ENCODE measurements at places on chromosomes 1 and 21. TPM values are rescaled to one million over a fixed set of nuclear protein-coding genes. Genes with fewer than 3 reads are reported as not detected.
A peak's percentile ranks its signal among the peaks of the same experiment; 100 is the strongest.

HFM1 gene
- total RNA-seq, result 2.8 TPM

GRCh38 chr1:70003211-70003908 is 202.0 kb downstream of the LRRC40 start:
- no peaks in the 10 kb centered on the region for H3K36me3 ChIP-seq
- no peak overlapping the region for H3K27ac ChIP-seq
- no peak for DNase-seq
- no peak overlapping the region for H3K4me3 ChIP-seq

DNA sequence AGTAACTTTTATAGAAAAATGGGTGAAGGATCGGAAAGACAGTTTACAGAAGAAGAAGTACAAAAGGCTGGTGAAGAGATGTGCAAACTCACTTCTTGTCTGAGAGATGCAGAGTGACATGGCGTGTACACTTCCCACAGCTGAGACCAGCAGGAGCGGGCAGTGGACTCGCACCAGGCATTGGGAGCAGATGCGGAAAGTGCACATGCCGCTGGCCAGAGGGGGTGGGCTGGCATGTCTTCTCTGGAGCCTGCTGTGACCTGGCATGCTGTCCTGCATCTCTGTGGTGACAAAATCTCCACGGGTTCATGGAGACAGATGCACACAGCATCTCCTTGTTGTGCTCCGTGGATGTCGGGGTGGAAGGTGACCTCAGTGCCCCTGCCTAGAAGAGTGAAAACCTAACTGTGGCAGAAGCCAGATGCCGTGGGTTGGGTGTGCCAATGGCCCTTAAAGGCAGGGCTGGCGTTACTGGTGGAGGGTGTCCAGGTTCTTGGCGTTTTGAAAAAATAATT is 128.6 kb upstream of the COL6A1 start:
- H3K4me1 ChIP-seq, result no peaks in the 10 kb centered on the region
- H3K4me3 ChIP-seq, result no peak overlapping the region
- H3K27ac ChIP-seq, result no peak overlapping the region
- H3K36me3 ChIP-seq, result no peaks in the 10 kb centered on the region

- H3K4me1 ChIP-seq, result peaks cover 10% of the 10 kb centered on the region
- H3K27ac ChIP-seq, result peak overlapping the region; percentile 72
Observed at GRCh38 chr1:234509457-234510328, 30.7 kb upstream of the TARBP1 start.

GRCh38 chr1:80054129-80054528 is 1047.6 kb upstream of the ADGRL4 start:
- H3K27me3 ChIP-seq, result no peaks in the 10 kb centered on the region
- no peak overlapping the region for H3K27ac ChIP-seq
- H3K4me3 ChIP-seq, result no peak overlapping the region
- no peaks in the 10 kb centered on the region for H3K36me3 ChIP-seq

GRCh38 chr1:66095190-66095589 is 302.5 kb downstream of the PDE4B start:
- no peak overlapping the region for H3K27ac ChIP-seq
- H3K4me1 ChIP-seq, result no peaks in the 10 kb centered on the region
- no peaks in the 10 kb centered on the region for H3K36me3 ChIP-seq
- no peak overlapping the region for H3K4me3 ChIP-seq

- no peaks in the 10 kb centered on the region for H3K27me3 ChIP-seq
- H3K4me1 ChIP-seq, result no peaks in the 10 kb centered on the region
- no peaks in the 10 kb centered on the region for H3K36me3 ChIP-seq
- no peak for DNase-seq
- H3K4me3 ChIP-seq, result no peak overlapping the region
- H3K27ac ChIP-seq, result no peak overlapping the region
Observed at GRCh38 chr1:240808381-240808780, 196.4 kb upstream of the GREM2 start.
